Suprapubic skin (tissue), 4 donors: ENCODE measurements at places on chromosomes 12 and 14.

DNA sequence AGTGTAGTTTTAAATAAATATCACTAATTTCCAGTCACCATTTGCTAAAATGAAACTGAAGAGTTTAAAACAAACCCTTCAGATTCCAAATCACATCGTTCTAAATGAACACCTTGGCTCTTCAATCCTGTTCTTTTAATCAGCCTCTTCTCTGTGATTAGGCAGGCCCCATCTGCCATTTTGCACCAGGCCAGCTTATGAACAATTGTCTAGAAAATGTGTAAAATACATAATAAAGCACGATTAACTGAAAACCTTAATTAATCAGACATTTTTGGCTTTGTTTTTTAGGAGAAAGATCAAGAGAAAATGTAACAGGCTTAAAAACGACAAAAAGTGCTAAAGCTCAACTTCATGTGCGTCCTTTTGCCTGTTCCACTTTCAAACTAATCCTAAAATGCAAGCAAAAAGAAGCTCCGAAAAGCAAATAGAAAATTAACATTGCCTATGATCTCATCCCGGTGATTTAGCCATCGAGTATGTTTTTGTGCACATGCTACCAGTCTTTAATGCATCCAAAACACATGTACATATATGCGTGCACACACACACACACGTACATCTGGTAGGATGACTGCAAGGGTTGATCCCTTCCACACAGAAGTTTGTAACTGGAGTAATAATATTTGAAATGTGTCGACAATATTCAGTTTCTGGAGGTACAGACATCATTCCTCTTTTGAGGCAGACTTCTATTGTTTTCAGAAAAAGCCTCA, 288.6 kb downstream of the FOXN3 start:
- no peak for DNase-seq

DNA sequence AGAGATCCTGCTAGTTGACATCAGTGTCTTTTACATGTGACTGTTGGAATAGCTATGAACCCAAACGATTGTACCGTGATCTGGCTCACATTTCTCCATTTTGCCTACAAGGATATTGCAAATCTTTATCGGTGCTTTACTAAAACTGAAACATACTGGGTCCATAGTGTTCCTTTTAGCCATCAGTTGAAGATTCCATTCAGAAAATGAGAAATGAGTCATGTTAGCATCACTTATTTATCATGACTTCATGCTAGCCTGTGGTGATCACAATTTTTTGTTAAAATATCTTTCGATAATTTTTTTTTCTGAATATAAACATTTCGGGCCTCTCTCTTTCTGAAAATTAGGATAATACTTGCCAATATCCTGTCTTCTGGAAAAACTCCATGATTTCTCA, 210.3 kb downstream of the EGLN3 start:
- DNase-seq, result no peak

DNA sequence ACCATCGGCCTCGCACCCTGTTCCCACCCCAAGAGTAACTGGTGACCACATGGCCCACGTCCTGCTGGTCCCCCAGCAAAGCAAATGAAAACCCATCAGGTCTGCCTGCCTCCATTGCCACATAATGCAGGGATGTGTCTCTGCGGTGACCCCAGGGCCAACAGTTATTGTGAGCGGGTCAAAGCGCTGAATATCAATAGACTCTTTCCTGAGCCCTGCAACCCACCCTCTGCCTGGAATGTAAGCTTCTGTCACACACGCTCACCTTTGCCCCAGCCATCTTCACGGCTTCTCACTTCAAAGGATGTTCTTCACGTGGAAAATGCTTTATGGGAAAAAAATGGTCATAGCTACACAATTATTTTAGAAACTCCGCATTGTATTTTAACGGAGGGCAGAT, 63.9 kb downstream of the FZD10 start:
- DNase-seq, result no peak

DNA sequence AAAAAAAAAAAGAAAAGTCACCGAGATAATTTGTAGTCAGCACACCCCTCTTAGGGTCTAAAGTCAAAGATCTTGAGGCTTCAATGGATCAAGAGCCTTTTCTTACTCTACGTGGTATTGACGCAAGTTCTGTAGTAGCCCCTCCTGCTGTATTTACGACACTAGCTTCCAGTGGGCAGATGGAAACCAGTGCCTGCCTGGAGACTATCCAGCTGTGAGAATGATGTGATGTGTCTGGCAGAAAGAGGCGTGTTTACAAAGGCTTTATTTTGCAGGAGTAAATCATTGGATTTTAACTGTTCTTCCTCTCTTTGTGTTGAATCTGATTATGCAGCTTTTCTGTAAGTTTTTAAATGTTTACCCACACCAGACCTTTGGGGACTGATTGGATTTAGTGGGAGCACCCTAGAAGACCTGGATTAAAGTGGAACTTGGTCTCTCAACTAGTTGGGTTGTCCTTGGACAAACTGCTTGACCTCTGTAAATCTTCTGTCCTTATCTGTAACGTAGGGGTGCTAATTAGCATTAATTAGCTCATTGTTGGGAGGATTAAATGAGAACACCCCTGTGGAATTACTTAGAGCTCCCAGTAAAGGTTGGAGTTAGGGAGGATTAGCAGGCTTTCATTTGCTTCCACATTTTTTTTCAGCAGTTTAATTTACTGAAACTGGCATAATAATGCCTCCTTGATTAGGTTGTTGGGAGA, 72.4 kb downstream of the RASSF3 start:
- DNase-seq, result no peak
